Pons (tissue), 1 donor: ENCODE measurements at places on chromosomes 1 and 21.

- no peak for DNase-seq
Measured at GRCh38 chr1:116664978-116665371, 2.6 kb downstream of the IGSF3 start.

- no peak for DNase-seq
Measured at GRCh38 chr1:107877092-107877491, 87.9 kb downstream of the VAV3 start.

DNA sequence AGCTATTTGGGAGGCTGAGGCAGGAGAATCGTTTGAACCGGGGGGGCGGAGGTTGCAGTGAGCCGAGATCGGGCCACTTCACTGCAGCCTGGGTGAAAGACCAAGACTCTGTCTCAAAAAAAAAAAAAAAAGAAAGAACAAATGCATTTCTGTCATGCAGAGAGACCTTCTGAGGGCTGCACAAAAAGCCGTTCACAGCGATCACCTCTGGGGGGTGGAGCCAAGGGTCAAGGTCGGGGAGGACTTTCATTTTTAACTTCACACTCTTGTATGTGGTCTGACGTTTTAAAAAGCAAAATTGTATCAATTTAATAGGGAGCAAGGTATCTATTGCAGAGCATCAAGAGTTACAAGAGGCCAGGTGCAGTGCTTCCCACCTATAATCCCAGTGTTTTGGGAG is 26.6 kb upstream of the CLDN14 start:
- DNase-seq: no peak

DNA sequence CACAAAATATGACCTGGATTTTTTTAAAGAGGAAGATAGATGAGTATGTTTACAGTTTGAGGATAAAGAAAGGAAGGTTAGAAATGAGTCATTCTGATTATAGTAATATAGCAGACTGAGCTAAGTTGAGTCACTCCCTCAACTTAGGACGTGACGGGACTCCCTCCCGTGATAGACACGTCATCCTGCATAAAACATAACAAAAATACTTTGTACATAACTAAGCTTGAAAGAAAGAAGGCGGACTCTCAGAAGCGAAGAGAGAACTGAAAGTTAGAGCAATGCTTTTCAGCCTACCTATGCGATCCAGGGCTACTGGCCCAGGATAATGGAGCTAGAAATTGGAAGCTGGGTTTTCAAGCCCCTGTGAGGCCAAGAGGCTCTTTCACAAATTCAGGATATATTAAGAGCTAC is 53.0 kb upstream of the DESI2 start:
- no peak for DNase-seq

DNA sequence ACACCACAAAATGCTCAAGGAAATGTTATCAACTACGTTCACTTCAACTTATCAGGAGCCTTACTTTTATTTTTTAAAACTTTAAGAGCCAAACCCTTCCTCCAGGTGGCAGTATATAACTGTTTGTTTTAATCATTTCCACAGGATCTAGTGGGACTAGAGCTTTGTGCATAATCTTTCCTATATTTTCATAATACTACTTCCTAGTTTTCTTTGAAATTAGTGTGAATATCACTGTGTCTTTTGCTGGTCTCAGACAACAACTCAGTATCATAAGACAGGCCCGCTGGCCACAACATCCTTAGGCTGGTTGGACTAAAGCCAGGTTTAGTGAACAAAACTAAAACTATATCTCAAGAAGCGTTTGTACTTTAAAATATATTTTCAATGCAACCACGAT is 145.5 kb downstream of the TIAM1 start:
- peak; percentile 86 for DNase-seq

DNA sequence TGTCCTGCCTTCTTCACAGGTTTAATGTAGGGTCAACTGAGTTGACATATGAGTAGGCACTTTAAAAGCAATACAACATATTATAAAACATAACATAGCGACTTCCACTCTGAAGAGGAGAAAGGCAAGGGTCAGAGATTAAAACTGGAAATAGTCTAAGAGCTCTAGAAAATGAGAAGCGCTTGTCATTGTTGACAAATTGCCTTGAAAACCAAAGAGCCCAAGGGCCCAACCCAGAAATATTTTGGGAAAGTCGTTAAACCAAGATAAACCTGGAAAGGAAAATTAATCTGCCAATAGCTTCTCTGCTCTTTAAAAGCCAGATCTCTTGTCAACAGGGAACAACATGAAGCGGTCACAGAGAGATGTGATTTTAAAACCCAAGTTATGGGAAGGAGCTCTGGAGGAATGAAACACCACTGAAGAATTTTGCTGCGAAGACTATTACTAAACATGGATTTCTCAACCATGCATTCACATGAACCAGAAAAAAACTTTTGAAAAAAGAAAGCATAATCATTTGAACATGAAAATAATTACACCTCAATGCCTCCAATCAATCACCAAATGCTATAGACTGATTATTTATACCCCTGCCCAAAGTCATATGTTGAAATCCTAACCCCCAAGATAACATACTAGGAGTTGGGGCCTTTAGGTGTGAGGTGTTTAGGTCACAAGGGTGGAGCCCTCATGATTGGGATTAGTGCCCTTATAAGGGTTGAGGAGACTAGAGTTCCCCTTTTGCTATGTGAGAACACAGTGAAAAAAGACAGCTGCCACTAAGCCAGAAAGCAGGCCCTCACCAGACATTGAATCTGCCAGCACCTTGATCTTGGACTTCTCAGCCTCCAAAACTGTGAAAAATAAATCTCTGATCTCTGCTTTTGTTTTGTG is 33.0 kb upstream of the MTF1 start:
- no peak for DNase-seq

GRCh38 chr1:194071205-194071604 is 884.8 kb upstream of the B3GALT2 start:
- DNase-seq: no peak

DNA sequence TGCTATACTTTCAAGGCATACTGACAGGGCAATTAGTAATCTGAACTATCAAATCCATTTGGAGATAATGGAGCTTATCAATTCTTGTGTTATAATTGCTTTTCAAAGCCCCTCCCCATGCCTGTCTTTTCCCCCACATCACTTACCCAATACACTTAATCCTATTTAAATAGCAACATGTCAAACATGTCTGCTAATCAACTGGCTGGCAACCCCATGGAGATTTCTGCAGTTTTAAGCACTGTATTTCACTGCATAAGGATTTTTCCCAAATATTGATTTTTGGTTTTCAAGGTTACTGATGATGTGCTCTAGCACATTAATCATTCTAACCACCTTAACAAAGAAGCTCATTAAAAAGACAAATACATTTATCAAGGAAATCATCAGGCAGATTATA is 800.3 kb downstream of the PLA2G4A start:
- no peak for DNase-seq

- no peak for DNase-seq
Measured at GRCh38 chr1:157400766-157401165, 151.5 kb downstream of the FCRL5 start.

- DNase-seq: no peak
Measured at GRCh38 chr1:96009831-96010434, 711.7 kb upstream of the PTBP2 start.

GRCh38 chr1:205246351-205247119 is 18.8 kb downstream of the TMCC2 start:
- DNase-seq: no peak

- DNase-seq: peak; percentile 91
Measured at GRCh38 chr1:155167166-155168104, 5.7 kb downstream of the KRTCAP2 start.
